Stimulated activated CD4-positive, alpha-beta T cell treated with anti-CD3 and anti-CD28 coated beads, TNF-alpha, amount 100 ng/mL, for 48 hours (primary cell): ENCODE measurements at places on chromosomes 6 and 20.

GRCh38 chr6:39092124-39092523 is 22.9 kb downstream of the SAYSD1 start:
- DNase-seq: no peak

DNA sequence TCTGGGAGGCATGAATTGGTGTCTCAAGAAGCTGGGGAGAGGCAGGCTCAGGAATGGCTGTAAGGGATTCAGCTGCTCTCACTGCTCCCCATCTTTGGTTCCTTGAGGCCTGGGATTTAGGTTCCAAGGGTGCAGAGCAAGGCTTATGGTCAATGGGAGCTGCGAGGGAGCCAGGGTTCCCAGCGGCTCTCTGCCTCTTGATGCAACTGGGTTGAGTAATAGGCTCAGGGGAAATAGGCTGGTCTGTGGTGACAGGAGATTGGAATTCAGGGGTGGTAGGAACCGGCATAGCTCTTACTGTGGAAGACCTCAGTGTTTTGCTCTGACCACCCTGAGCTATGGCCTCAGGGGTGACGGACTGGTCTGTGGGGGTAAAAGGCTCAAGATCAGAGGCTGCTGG is 13.0 kb upstream of the NRM start:
- DNase-seq: no peak

- DNase-seq: no peak
Measured at GRCh38 chr6:35745509-35745908, 8.7 kb downstream of the ARMC12 start.

GRCh38 chr6:85065831-85066230 is 301.4 kb upstream of the TBX18 start:
- DNase-seq: no peak

GRCh38 chr20:45621593-45621992 is 7.9 kb upstream of the WFDC10A start:
- no peak for DNase-seq
